ENCODE measurements at places on chromosomes 1 and 21. TPM values are rescaled to one million over a fixed set of nuclear protein-coding genes. Genes with fewer than 3 reads are reported as not detected.

OVAAL gene
- 0.11 TPM for total RNA-seq

- DNase-seq: no peak
Measured at GRCh38 chr21:16078382-16078781, 348.6 kb downstream of the USP25 start.

PSRC1 gene
- total RNA-seq: 60.4 TPM

DNA sequence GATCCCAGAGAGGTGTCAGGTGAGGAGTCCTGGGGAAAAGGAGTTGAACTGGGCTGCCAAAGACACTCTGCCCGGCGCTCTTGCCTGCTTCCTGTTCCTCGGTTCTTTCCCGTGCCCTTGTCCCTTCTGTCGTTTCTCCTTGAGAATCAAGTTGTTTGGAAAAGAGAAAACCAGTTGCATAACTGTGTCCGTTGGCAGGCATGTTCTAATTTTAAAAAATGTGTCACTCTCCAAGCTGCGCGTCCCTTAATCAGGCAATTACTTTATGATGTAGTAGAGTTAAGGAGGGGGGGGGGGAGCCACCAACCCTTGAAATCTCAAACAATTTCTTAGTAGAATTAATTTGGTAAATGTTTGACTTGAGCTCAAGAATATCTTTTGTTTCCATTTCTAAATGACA, 105.9 kb upstream of the IGSF21 start:
- no peak for DNase-seq

KCNA3 gene
- total RNA-seq: not detected

DNA sequence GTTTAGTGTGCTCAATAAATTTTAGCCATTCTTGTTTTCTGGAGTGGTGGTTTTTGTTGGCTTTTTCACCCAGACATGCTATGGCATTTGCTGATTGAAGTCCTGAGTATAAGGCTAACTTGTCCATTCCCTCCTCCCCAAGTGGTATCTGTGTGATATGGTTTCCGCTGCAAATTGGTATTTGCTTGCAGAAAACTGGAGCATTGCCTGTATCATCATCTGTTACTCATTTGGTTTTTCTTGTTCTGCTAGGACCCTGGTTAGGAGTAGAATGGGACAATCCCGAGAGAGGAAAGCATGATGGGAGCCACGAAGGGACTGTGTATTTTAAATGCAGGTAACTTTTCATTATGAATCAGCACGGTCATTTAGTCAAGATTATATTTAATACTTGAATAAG, 34.0 kb downstream of the TBCE start:
- DNase-seq: no peak

DNA sequence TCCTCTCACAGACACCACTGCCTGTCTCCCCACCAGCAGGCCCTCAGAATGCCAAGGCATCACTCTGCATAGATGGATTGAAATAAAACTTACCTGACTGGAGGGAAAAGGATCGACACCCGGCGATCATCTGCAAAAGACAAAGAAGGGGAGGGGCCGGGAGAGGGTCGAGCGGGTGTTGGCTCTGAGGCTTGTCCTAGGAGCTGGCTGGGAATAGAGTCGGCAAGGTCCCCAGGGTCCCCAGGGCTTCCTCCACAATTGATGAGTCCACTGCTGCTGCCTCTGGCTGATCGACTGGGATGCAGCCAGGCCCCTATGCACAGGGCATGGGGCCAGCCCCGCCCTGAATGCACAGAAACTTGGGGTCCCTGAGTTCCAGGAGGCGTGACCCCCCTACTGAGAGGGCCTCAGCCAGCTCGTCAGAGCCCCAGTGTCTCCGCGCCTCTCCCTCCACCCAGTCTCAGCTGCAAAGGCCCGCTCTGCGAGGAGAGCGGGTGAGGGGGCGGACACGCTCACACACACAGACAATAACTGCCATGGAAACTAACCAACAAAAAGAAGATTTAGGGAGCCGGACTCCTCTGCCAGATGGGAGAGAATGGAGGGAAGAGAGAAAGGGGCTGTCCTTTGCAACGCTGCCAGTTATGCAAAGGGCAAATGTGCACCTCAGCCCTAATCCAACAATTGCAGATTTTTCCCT, at the start of gene KLHDC8A:
Gene KLHDC8A (minus strand): TSS at position 483 of the 700 bp plus-strand sequence. CDS start 13,318 bp downstream, outside the sequence.
- no peak for DNase-seq

ST6GALNAC3 gene
- total RNA-seq: not detected

- peak; percentile 82 for DNase-seq
Measured at GRCh38 chr1:10211805-10212410, 1.5 kb downstream of the KIF1B start.

DNA sequence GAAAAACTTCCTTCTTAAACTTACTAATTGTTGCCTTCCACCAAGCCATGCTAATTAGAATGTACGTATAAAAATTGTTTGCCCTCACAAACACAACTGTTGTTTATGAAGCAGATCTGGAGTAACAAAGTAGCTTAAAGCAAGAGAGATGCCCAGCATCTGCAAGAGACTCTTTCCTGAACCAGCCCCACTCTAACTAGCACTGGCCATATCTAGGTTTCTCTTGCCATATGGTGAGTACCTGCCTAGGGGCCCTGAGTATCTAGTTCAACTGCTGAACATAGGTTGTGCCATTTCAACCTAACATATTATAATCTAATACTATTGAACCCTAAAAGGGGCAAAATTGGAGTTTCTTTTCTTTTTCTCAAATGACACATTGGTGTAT, 883.4 kb upstream of the B3GALT2 start:
- DNase-seq: no peak

- no peak for DNase-seq
Measured at GRCh38 chr1:207302618-207303393, 18.7 kb upstream of the CD55 start.
